Activated T-helper 1 cell treated with anti-CD3 and anti-CD28 coated beads, Interleukin-12 subunit alpha, Interleukin-12 subunit beta, Interleukin-2, Interleukin-4 antibody, amounts not matched to agents 30 ng/mL and 10 ng/mL and 1 ng/mL, durations not matched to agents 14 hours and 24 hours and 36 hours (primary cell): ENCODE measurements at places on chromosomes 16 and 17. TPM values are rescaled to one million over a fixed set of nuclear protein-coding genes. Genes with fewer than 3 reads are reported as not detected.

CACNG3 gene
- total RNA-seq = not detected in 2 replicates

PRAC1 gene
- total RNA-seq = not detected in 2 replicates

CACNG5 gene
- total RNA-seq = not detected in 2 replicates

KRTAP3-1 gene
- total RNA-seq = not detected in 2 replicates

NPIPB2 gene
- total RNA-seq = 15.0 and 18.8 TPM in 2 replicates

GNAO1 gene
- 1.7 and 2.0 TPM in 2 replicates for total RNA-seq

DPEP3 gene
- not detected in 2 replicates for total RNA-seq

WNT9B gene
- not detected in 2 replicates for total RNA-seq

PPP4C gene
- 133 and 147 TPM in 2 replicates for total RNA-seq

ARHGDIG gene
- total RNA-seq = not detected in 2 replicates

KAT7 gene
- total RNA-seq = 68.5 and 71.1 TPM in 2 replicates

TP53TG3 gene
- not detected in 2 replicates for total RNA-seq

UBE2G1 gene
- total RNA-seq = 80.3 and 87.3 TPM in 2 replicates

DHRS13 gene
- 34.6 and 34.9 TPM in 2 replicates for total RNA-seq

CDH13 gene
- total RNA-seq = not detected in 2 replicates

TNFRSF13B gene
- total RNA-seq = not detected in 2 replicates

KRTAP3-2 gene
- not detected in 2 replicates for total RNA-seq

INTS2 gene
- total RNA-seq = 25.4 and 25.6 TPM in 2 replicates

KRTAP4-8 gene
- total RNA-seq = not detected in 2 replicates

EPX gene
- total RNA-seq = not detected in 2 replicates

ZNF48 gene
- 20.2 and 21.4 TPM in 2 replicates for total RNA-seq

SCPEP1 gene
- total RNA-seq = 11.6 and 13.9 TPM in 2 replicates

TUBB3 gene
- total RNA-seq = 2.0 and 2.6 TPM in 2 replicates

GPR142 gene
- total RNA-seq = not detected in 2 replicates

CFAP97D1 gene
- not detected in 2 replicates for total RNA-seq

HS3ST2 gene
- total RNA-seq = not detected in 2 replicates

ADGRG1 gene
- total RNA-seq = 6.4 and 7.7 TPM in 2 replicates

KCNH4 gene
- 1.7 and 1.9 TPM in 2 replicates for total RNA-seq

KRT27 gene
- not detected in 2 replicates for total RNA-seq

OR4D1 gene
- total RNA-seq = 0.10 and 0.26 TPM in 2 replicates

SLC5A11 gene
- total RNA-seq = 0.07 and 0.10 TPM in 2 replicates

CPHXL2 gene
- total RNA-seq = not detected in 2 replicates

FBXL16 gene
- total RNA-seq = 6.3 and 7.6 TPM in 2 replicates

SHISA9 gene
- 0.18 TPM in 1 of 2 replicates, not detected in the other for total RNA-seq

TGFB1I1 gene
- 0.78 and 1.2 TPM in 2 replicates for total RNA-seq

KRTAP4-5 gene
- total RNA-seq = not detected in 2 replicates

TENT4B gene
- total RNA-seq = 19.8 and 20.0 TPM in 2 replicates

CLEC19A gene
- not detected in 2 replicates for total RNA-seq

POLR3K gene
- total RNA-seq = 90.6 and 91.3 TPM in 2 replicates

GRB7 gene
- total RNA-seq = 0.64 and 0.73 TPM in 2 replicates

RASL10B gene
- 1.0 and 1.3 TPM in 2 replicates for total RNA-seq

ETV4 gene
- total RNA-seq = 6.9 and 8.1 TPM in 2 replicates

SOST gene
- total RNA-seq = not detected in 2 replicates

LLGL2 gene
- 7.1 and 8.2 TPM in 2 replicates for total RNA-seq

MYO15A gene
- 0.31 and 0.34 TPM in 2 replicates for total RNA-seq

RAB26 gene
- 0.24 and 0.70 TPM in 2 replicates for total RNA-seq

PHOSPHO1 gene
- total RNA-seq = 0.37 TPM in 1 of 2 replicates, not detected in the other

HBM gene
- total RNA-seq = not detected in 2 replicates

SCARF1 gene
- 7.3 and 9.3 TPM in 2 replicates for total RNA-seq

NTN1 gene
- 0.34 and 0.44 TPM in 2 replicates for total RNA-seq

SEC14L5 gene
- not detected in 2 replicates for total RNA-seq

NAT9 gene
- total RNA-seq = 69.0 and 70.8 TPM in 2 replicates

PPL gene
- not detected in 2 replicates for total RNA-seq

SDR42E2 gene
- total RNA-seq = not detected in 2 replicates

NT5M gene
- 5.1 and 5.8 TPM in 2 replicates for total RNA-seq

PMP22 gene
- total RNA-seq = 0.54 and 1.6 TPM in 2 replicates
